Activated CD8-positive, alpha-beta memory T cell treated with anti-CD3 and anti-CD28 coated beads for 1 hour (primary cell): ENCODE measurements at places on chromosomes 1 and 21.

DNA sequence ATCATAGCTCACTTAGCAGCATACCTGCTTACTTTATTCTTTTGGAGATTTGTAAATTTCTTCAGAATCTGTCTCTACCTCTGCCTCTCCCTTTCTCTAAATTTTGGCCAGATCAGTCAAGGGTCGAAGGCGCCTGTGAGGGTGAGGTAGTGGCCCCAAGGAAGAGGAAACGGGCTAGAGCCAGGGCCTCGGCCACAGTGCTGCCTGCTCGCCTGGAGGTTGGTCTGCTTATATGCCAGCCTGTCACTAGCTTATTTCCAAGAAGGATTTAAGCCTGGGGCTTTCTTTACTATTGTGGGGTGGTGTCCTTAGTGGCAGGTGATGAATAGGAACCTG lies 19.6 kb downstream of the PEX14 start:
- DNase-seq: no peak

GRCh38 chr1:183778568-183779433 lies 26.1 kb upstream of the RGL1 start:
- no peak for DNase-seq

GRCh38 chr1:171180670-171181069 lies 4.4 kb upstream of the FMO2 start:
- DNase-seq: no peak

DNA sequence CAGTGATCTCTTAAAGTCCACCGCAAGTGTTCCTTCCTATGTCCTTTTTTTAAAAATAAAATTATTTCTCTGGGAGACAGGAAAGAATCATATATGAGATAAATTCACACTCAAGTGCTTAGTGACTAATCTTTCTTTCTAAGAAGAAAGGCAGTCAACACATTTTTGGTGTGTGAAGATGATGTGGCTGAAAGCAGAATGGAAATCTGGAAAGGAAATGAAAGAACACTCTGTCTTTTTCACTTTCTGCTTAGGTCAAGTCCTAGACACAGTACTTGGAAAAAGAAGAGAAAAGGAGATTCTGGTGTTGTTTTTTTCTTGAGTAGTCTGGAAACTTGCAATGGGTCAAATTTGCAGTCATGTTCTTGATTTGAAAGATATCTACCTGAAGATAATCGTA lies 45.5 kb upstream of the PRRX1 start:
- no peak for DNase-seq

DNA sequence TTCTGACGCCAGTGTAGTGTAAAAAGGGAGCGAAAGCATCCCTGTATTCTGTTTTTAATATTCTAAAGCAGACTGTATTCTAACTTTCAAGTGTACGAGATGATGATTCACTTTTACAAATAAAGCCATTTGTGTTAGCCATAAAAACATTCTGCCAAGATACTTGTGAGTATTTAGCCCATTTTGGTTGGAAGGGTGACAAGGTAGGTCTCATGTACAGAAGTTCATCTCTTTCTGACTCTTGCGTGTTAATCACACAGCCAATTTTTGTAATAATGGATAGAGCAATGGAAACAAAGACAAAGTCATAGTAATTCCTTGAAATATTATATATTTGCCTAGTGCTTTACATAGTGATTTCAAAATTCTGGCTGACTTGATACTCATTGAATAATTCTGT lies 125.3 kb upstream of the GREM2 start:
- DNase-seq: no peak

- DNase-seq: no peak
Observed at GRCh38 chr1:155871390-155871789, 12.0 kb downstream of the SYT11 start.

DNA sequence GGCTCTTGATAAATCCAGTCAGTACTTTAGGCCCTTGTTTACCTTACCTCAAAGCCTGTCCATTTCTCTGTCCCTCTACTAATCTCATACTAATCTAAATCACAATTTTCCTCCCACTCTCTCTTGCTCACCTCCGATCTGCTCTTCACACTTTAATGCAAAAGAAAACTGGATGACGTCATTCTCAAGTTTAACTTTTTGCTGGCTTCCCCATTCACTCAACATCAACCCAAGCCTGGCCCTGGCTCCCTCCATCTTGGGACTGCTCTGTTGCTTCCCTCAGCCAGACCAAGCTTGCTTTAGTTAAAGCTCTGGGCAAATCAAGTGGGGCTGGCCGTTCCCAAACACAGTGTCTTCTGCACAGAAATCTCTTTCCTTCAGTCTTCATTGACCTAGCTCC lies 29.7 kb downstream of the COA6 start:
- no peak for DNase-seq

GRCh38 chr21:26124896-26125295 lies 45.7 kb downstream of the APP start:
- DNase-seq: no peak

GRCh38 chr1:55437692-55438091 lies 222.5 kb upstream of the USP24 start:
- no peak for DNase-seq

DNA sequence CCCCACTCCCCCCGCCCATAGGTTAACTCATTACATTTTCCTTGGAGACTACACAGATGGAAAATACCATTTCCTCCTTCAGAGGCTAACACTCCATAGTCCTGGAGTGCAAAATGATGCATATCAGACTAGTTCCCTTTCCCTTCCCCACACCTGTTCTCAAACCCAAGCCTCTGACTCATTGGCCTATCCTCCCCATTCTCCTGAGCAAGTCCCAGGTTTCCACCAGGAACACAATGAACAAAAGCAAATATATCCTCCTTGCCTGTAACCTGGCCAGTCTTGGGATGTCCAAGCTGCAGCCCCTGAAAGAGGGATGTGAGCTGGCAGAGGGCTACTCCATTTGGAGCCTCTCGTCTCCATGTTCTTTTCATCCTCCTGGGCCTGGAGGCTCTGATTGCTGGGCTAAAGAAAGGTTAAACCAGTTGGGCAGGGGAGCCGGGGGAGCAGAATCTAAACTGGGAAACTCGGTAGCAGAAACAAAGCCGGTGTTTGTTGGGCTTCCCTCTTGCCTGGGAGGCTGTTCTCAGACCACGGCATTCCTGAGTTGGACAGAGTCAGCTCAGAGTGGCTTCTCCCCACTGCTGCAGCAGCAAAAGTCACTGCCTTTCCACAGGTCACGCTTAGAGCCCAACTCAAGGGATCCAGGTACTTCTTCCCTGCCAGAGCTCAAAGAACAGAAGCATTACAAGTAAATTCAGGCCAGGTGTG lies 13.9 kb downstream of the SSR2 start:
- no peak for DNase-seq

- DNase-seq: no peak
Observed at GRCh38 chr1:182244451-182244850, 147.1 kb downstream of the GLUL start.

DNA sequence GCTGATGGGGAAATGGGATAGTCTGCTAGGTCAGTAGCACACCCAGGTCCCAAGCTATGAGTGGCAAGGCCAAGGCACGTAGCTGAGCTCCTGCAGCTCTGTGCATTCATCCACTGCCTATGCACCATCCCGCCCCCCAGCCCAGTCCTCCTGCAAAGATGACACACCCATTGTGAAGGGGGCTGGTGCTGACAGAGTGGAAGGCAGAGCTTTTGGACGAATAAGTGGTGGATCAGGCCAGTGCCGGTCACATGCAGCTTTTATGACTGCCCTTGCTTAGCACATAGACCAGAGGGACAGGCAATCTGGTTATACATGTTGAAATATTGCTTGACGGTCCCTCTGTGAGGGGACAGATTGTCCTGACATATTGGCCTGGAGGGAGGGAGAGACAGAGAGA lies 494.3 kb downstream of the PTPRU start:
- no peak for DNase-seq

- no peak for DNase-seq
Observed at GRCh38 chr1:90335558-90335957, 340.6 kb downstream of the ZNF326 start.

- DNase-seq: no peak
Observed at GRCh38 chr1:42949312-42950115, 9.2 kb downstream of the SLC2A1 start.

GRCh38 chr1:26295194-26296138 lies 11.0 kb downstream of the UBXN11 start:
- DNase-seq: no peak

- no peak for DNase-seq
Observed at GRCh38 chr1:20715406-20715805, 2.4 kb downstream of the KIF17 start.

- DNase-seq: no peak
Observed at GRCh38 chr1:40658751-40659648, 6.5 kb downstream of the RIMS3 start.

- no peak for DNase-seq
Observed at GRCh38 chr1:152067150-152067549, 21.7 kb downstream of the TCHHL1 start.

DNA sequence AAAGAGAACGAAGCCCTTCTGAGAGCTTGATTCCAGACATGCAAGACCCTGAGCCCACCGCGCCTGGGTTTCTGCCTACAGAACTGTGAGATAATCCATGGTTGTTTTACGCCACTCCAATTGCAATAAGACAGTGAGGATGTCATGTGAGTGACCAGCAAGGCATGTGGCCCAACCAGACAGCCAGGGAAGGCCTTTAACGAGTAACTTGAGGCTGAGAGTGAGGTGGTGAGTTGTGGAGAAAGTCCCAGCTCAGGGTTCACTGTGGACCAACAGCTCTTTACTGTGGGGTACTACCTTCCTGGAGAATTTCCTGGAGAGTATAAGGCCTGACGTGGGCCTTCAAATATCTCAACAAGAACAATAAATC lies 153.9 kb downstream of the ETS2 start:
- no peak for DNase-seq

DNA sequence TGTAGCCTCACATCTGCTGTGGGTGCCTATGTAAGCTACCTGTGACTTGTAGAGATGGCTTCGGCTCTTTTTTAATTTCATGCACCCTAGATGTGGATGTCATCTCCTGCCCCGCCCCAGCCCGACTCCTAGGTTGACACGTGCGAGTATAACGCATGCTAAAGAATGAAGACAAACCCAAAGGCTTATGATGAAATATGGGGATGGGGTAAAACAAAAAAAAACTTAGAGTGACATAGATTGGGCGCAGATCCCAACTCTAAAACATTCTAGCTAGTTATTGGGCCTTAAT lies 613 bp upstream of the ERO1B start:
- no peak for DNase-seq

GRCh38 chr1:208219659-208220282 lies 24.4 kb downstream of the PLXNA2 start:
- no peak for DNase-seq

GRCh38 chr1:38848071-38848470 lies 11.5 kb downstream of the RRAGC start:
- no peak for DNase-seq

DNA sequence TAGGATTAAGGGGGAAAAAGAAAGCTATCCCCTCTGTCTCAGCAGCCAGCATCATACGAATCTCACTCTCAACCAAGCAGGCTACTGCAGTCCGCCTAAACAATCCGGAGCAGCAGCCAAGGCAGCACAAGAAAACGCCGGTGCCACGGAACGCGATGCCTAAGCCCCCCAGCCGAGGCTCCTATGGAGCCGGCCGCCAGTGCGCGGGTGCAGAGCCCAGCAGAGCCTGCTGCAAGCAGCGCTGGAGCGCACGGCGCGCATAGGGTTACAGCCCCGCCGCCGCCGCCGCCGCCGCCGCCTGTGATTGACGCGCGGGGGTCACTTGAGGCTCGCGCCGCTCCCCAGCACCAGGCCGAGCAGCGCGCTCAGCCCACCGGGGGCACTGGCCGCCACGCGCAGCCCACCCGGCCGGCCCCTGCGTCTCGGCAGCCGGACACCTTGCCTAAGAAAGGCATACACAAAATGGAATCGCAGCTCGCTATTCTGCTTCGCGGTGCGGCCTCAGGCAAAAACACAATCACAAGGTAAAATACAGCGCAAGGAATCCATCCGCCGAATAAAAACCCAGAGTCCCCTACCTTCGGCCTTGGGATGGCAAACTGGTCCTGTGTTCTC lies 780 bp downstream of the HIVEP3 start:
- no peak for DNase-seq

- DNase-seq: no peak
Observed at GRCh38 chr1:185314411-185314810, 2.6 kb downstream of the IVNS1ABP start.

- no peak for DNase-seq
Observed at GRCh38 chr1:113201560-113201959, 128.6 kb downstream of the LRIG2 start.

- DNase-seq: no peak
Observed at GRCh38 chr1:156571261-156571852, 1.0 kb downstream of the IQGAP3 start.

- DNase-seq: no peak
Observed at GRCh38 chr1:61781151-61781550, 38.9 kb downstream of the PATJ start.

- DNase-seq: no peak
Observed at GRCh38 chr1:231779081-231779480, 152.5 kb downstream of the DISC1 start.

GRCh38 chr1:200172311-200172710 lies 144.8 kb downstream of the NR5A2 start:
- no peak for DNase-seq

DNA sequence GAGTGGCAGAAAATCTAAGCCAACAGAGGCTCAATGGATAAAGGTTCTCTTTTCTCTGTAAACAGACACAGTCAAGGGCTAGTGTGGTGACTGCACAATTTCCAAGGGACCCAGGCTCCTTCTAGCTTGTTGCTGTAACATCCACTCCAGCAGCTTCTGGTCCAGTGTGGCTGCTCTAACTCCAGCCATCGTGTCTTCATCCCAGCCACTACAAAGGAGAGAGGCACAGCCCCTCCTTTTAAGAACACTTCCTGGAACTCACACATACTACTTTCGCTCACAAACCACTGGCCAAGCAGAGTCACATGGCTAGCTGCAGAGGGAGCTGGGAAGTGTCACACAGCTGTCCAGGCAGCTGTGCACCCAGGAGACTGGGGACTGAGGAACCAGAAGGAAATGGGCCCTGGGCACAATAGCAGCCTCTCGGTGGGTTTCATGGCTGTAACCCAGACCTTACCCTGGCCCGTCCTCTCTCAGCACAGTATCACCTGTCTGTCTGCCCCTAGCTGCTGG lies 188.6 kb upstream of the VAMP3 start:
- DNase-seq: no peak

- no peak for DNase-seq
Observed at GRCh38 chr1:112528076-112528475, 19.3 kb downstream of the WNT2B start.

GRCh38 chr1:231986631-231987336 lies 360.2 kb downstream of the DISC1 start:
- DNase-seq: no peak

DNA sequence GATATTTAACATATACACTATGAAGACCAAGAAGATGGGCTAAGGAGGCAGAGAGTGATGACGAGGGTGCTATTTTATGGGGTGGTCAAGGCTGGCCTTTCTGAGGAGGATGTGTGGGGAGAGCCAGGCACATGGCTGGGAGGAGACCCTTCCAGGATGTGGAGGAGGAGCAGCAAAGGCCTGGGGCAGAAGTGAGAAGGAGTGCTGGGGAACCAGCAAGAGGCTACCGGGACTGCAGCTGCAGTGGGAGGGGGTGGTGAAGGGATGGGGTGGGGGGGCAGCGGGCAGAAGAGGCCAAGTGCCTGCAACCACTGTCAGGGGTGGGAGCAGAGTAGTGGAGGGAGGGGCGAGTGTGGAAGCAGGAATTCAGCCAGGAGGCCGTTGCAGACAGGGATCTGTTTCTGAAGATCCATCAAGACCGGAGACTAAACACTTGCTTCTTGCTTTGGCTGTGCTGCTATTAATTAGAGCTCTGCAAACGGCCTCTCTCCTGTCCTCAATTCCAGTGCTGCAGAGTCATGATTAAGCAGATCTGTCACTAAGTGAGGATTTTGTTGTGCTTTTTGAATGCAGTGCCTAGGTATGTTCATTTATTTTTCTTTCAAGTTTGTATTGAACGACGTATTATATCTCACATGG lies 89.9 kb downstream of the IER5 start:
- DNase-seq: no peak

GRCh38 chr1:216416488-216416887 lies 6.8 kb downstream of the USH2A start:
- DNase-seq: no peak
